ENCODE measurements at places on chromosomes 12 and 14.

GRCh38 chr12:7344833-7345606, 41.1 kb downstream of the ACSM4 start:
- DNase-seq = no peak

DNA sequence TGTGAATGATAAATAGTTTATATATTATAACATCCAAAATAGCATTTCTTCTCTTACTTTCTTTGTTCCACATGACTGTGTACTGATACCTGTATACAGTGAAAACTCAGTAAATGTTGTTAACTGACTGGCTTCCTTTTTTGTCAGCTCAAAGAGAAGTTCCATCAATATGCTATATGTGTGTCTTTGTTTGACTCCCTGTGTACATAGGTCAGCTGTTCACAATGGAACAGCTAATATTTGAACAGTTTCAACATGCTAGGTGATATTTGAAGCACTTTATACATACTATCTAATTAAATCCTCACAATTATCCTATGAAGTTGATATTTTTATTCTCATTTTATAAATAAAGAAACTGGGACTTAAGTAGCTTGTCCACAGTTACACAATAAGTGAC, 15.3 kb upstream of the KICS2 start:
- DNase-seq = no peak

DNA sequence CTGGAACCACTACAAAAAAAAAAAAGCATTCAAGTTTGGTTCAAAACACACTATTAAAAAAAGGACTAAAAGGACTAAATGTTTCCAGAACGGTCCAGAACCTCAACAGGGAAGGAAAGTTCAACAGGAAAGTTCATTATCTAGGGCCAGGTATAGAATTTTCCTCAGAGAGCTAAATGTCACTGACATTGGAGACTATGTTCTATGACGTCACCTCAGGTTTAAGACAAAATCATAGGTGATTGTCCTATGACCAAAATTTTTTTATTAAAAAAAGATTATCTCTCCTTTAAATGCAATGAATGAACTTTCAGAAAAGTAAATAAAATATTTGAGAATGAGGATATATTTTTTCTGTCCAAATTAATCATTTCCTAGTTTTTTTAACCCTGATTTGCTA, 746.7 kb upstream of the USP15 start:
- no peak for DNase-seq

DNA sequence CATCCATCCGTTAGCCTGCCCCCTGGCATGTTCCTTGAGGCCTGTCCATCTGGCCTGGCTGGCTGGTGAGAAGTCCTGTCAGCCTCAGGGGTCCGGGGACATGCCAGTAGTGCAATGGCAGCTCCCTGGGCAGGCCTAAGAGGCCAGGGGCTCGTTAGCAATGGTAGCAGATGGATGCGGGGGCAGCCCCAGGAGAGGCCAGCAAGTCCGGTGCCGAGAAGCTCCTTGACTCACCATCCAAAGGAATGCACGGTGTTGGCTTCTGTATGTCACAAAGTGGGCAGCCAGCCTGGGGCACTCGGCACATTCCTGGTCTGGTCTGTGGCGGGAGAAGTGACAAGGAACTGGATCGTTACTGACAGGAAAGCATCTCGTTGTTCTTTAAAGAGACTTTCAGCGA, 319.9 kb downstream of the CACNA1C start:
- DNase-seq = no peak

DNA sequence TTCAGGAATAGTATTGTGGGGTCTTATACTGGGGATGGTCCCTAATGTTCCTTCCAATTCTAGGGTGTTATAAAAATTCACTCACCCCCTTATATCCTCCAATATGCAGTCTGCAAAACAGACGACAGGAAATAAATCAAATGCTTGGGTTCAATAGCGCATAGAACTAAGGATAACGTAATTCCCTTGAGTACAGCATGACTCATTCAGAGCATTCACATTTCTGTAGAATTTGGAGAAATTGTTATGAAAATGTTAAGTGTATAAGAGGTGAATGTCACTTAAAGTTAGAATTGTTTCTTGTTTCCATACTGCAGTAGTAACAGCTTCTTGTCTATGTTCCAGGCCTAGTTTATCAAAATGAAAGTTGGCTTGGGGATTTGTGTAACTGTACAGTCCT, 271.4 kb downstream of the RPS29 start:
- DNase-seq = no peak

GRCh38 chr12:105198961-105199360, 37.0 kb downstream of the APPL2 start:
- no peak for DNase-seq

- no peak for DNase-seq
Measured at GRCh38 chr12:64122154-64122553, 99.9 kb downstream of the KICS2 start.

DNA sequence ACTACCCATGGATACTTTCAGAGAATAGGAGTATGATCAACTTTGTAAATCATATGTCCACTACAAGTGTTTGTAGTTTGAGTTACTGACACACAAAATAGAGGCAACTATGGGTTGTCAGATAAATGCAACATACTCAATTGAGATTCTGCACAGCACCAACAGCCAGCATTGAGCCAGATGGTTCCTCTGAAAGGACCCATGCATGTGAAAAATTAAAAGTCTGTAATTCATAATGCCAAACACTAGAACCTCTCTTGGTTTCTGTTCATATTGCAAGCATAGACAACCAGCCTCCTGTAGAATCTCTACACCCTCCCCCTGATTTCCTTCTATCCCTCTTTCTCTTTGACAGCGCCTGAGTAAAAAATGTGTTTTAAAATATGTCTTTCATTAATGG, 831.0 kb downstream of the C12orf50 start:
- DNase-seq = no peak

DNA sequence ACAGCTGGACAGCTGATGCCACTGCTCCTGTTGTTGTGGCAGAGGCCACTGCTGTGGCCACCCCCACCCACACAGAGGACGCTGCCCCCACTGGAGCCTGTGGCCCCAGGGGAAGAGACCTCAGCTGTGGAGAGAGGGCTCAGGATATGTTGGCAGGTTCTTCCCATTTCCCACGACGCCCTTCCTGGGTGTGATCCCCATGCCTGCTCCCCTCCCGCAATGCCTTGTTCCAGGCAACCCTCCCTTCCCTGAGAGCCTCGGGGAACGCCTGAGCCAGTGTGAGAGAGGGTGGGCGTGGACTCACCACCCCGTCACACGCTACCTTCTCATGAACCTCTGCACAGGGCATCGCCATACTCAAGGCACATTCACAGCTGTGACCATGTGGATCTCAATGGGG, 5.7 kb upstream of the KRT82 start:
- no peak for DNase-seq

DNA sequence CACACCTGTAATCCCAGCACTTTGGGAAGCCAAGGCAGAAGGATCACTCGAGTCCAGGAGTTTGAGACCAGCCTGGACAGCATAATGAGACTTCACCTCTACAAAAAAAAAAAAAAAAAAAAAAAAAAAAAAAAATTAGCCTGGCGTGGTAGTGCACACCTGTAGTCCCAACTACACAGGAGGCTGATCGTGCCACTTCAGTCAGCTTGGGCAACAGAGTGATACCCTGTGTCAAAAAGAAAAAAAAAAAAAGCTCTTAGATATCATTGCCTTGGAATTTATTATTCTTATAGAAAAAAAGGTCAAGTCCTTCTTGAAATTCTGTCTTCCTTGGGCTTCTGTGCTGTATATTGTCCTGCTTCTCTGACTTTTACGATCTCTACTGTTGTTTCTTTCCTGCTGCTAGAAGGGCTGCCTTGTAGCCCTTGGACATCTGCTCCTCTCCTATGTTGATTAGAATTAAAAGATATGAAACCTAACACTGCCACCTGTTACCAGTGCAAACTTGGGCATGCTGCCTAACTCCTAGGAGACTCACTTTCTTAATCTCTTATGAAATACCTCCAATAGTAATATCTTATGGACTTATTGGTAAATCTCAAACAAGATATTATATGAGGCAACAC, 5.7 kb downstream of the TMEM19 start:
- DNase-seq = no peak

GRCh38 chr12:57614178-57614947, 3.1 kb downstream of the ARHGEF25 start:
- no peak for DNase-seq
